ENCODE measurements at places on chromosomes 3 and 15.

DNA sequence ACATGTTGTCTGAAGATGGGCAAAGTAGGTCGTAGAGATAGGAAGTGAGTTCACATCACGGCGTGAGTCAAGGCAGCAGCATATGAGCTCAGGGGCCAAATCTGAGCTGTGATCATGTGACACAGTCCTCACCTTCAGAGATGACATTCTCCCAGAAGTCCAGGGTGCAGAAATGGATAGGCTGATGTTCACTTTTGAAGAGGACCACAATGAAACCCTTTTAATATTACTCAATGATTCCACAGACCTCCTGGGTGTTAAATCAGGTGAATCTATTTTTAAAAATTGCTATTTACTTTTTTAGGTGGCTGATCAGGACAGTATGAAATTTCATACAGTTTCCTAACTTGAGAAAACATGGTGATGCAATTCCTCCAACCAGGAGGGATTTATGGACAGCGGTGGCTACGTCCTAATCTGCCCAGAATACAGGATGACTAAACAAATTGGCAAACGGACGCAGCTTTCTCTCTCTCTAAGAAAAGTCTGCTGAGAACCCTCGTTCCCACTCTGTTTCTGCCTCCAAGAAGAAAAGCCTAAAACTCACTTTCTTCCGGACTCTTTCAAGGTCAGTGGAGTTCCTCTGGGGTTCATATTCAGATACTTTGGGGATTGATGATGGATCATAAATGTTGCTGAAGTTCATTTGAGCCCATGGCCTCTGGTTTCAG, 34.4 kb downstream of the B3GNT5 start:
- DNase-seq = no peak

GRCh38 chr3:76311941-76312340, 526.6 kb upstream of the ZNF717 start:
- DNase-seq = no peak

GRCh38 chr3:194867270-194867983, 181.7 kb downstream of the FAM43A start:
- no peak for DNase-seq

DNA sequence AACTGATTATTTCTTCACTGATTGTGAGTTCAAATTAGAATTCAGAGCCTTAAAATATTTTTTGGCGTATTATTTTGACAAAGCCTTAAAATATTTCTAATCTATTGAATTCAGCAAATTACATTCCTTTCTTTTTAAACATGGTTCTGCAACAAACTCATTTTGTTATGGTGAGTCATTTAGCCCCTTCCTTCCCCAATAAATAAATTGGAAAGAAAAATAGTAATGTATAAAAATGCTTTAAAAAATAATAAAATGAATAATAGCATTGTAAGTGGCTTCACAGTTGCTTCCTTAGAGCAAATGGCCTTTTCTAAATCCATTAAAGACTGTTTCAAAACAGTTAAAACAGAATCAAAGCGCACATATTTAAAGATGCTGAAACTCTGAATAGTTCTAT, 12.1 kb downstream of the CSNK1G1 start:
- no peak for DNase-seq

DNA sequence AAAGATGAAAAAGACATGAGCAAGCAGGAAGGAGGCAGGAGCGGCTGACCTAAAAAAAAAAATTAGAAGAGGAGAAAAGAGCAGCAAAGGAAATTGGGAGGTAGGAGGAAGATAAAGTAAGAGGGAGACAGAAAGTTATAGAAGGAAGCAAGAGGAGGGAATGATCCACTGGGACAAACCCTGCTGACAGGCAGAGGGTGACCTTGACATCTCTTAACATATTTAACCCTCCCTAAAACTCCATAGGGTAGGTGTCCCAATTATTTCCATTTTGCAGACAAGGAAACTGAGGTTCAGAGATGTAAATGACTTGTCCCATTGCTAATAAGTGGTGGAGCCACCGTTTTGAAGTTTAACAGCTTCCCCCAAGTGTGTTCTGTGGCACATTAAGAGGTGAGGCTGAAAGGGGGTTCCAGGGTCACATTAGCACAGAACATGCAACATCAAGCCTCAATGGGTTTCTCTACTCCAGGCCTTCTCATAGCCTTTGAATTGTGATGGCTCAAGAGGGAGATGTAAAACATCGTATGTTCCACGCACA, 37.4 kb upstream of the PRICKLE2 start:
- no peak for DNase-seq
